ENCODE measurements at places on chromosomes 16 and 17. TPM values are rescaled to one million over a fixed set of nuclear protein-coding genes. Genes with fewer than 3 reads are reported as not detected.

The IGSF6 gene
- total RNA-seq: 4.7 TPM

DNA sequence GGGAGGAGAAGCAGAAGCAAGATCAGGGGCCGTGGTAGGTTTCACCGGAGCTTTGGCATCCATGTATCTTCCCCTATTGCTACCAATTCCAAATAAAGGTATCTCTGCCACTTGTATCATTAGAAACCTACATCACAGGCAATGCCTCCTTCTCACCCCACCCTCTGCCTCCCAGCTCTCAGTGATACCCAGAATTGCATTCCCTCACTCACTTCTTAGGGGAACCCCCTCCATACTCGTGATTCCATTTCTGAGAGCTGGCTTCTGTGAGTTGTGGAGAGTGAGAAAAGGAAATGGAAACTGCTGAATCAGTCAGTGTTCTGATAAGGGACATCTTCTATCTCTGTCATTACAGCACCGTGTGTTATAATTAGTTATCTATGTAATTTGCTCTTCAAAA, 2.3 kb upstream of the CCL3 start:
- DNase-seq: no peak

DNA sequence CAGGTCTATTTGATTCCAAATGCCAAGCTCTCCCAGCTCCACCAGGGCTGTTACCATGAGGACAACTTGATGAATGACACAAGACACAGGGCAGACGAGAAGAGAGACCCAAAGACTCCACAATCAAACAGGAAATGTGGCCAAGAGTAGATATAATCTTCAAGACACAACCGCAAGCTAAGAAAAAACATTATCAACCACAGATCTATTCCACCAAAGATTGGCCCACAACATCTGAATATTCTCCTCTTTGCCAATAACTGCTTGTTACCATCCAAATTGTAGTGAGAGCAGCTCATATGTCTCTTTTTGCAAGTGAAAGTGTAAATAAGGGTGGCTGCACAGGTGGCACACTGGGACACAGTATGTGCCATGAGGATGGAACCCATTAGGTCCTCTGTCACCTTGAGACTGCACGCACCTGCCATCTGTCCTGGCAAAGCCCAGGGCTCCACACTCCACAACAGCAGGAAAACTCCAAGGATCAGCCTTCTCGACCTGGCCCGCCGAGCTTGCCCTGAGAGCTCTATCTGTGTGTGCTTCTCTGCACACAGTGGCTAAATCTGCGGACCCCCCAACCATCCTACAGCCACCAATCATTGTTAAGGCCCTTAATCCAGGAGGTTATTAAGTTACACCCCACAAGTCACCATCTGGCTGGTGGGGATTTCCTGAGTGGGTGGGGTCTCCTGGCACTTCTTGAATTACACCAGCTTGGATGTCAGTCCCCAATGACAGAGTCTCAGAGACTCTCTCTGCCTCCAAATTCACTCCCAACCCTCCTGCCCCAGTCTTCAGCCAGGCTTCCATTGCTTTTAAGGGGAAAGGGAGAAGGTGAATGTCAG, 50.5 kb downstream of the DYNLRB2 start:
- no peak for DNase-seq

The SOST gene
- total RNA-seq: not detected

DNA sequence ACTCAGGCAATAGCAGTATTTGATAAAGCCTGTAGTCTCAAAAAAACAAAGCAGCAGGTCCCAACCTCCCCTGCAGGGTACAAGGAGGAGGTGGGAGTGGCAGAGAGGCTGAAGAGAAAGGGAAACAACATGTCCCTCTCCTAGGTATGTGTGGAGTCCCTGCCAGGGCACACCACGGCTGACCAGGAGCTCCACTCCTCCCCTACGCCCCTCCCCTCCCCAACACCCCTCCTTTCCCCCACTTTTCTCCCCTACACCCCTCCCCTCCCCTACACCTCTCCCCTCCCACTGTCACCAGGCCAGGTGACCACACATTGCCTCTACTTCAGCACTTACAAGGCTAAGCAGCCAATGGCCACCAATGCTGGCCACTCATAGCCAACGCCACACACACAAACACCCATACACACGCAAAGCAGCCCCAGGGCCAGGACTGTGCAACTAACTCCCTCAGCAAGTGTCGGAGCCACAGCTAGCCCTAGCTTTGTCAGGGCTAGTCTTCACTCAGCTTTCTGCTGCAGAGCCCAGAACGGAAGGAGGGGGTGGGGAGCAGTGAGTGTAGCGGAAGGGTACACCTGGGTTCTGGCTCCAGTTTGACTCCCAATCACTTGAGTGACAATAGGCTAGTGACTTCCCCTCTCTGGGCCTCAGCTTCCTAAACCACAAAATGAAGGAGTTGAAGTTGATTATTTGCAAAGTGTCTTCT, 8.2 kb downstream of the CAVIN1 start:
- no peak for DNase-seq

DNA sequence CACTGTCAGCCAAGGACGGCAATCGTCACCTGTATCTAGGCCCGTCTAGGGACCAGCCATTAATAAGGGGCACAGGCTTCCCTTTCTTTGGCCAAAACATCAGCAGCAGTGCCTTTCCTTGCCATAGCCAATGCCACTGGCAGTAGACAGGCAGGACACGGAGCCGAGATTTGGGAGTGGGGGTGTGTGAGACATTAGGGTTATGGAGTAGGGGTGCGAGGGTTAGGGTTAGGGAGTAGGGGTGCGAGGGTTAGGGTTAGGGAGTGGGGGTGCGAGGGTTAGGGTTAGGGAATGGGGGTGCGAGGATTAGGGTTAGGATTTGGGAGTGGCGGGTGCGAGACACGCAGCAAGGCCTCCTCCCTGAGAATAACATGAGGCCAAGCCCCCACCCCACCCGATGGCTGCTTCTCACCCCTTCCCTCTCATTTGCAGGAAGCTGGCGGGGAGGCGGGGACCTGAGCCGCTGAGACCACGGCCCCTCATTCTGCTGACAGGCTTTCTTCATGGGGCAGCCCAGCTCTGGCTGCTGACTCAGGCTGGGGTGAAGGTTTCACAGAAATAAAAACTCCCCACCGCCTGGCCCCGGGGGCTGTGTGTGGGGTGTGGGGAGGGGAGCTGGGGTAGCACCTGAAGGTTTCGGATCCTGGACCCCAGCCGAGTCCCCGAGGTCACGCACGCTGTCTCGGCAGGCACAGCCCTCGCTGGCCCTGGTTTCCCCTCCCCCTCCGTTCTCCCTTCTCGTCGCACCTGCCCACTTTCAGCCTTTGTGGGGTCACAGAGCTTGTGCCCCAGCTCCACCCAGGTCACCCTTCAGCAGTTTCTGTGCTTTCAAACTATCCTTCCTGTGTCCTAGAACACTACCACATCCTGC, 93.8 kb downstream of the PGS1 start:
- no peak for DNase-seq

The PGAP3 gene
- total RNA-seq: 37.3 TPM

GRCh38 chr17:37743612-37743874, 1.3 kb downstream of the HNF1B start:
- DNase-seq: peak; percentile 80

- DNase-seq: no peak
These were observed 79.6 kb upstream of the CACNG5 start for GRCh38 chr17:66755101-66755943.

- DNase-seq: no peak
These were observed 162.6 kb downstream of the MAP2K6 start for GRCh38 chr17:69577098-69577497.

The TPSG1 gene
- total RNA-seq: 34.3 TPM

DNA sequence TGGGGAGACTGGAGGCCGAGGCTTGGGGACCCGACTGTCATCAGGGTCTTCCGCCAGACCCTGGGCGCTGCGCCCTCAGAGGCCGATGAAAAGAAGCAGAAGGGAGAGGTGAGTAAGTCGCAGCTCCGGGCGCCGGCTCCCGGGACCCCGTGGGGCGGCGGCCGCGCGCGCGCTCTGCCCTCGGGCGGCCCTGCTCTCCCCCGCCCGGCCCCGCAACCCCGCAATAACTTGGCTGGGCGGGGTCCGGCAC, 392 bp upstream of the ABHD15 start:
- no peak for DNase-seq

GRCh38 chr17:35087731-35088355, 24.3 kb upstream of the RFFL start:
- peak; percentile 83 for DNase-seq

GRCh38 chr17:8386841-8387240, 3.8 kb upstream of the RPL26 start:
- no peak for DNase-seq

Measured in colonic mucosa (tissue), 4 donors.